Stimulated activated CD8-positive, alpha-beta memory T cell treated with anti-CD3 and anti-CD28 coated beads, Interleukin-7, amount 100 ng/mL, for 24 hours (primary cell): ENCODE measurements at places on chromosomes 2 and 18.

DNA sequence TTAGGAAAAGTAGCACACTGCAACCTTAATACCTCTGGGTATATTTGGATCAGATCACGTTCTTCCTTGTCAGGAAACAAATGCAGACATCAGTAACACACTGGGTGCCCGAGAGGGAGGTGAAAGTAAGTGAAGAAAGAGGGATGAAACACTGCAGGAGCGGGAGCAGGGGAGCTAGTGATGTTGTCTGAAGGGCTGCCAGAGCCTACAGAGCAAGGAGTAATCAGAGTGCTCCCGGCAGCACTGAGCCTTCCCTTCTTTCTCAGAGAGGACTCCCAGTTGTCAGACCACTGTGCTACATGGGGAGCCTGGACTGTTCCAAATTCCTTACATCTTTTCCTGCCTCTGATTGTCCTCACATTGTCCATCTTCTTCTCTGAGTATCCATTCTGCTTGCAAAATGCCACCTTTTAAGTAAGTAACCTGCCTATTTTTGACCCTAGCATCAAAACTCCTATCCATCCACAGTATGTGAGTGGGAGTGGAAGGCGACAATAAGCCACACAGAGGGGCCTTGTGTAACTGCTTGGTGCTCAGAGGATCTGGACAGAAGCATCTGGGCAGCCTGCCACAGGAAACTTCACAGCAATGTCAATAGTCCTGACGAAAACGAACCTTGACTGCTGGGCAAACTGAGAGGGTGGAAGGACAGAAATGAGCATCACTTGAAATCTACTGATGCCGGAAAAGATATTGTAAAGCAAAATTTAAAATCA lies 10.8 kb upstream of the NAB1 start:
- DNase-seq = no peak

DNA sequence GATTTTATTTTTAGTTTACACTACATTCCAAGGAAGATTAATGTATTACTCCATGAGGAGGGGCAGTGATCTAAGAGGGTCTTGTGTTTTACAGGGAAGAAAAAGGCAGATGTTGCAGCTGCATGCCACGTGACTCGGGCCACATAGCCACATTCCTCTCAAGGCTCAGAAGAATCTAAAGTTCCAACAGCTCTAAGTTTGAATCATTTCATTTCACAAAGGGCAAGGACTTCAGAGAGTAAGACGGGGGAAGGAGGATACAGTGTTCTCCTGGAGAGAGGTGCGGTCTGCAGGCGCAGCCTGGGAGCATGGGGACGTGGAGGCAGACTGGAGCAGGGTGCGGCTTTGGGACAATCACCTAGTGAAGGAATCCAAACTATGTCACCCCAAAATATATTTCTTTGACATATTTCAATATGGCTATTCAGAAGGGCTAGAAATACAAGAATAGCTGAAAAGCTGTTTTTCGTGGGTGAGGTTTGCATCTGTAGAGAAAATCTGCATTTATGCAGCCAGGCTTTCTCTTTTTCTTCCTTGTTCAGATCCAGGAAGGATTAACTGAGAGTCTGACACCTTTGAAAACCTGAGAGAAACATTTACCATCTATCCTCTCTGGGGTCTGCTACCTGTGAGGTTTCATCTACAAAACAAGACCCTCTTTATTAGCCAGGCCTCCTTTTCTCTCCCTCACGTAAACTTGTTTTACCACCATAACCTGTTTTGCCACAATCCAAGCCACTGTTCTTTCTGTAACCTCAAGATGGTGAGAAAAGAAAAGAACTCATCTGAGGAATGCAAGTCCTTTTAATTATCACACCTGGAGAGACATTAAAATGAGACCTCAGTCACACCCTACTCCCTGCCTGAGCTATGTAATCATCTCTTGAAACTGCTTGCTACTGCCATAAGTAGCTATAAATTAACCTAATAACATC lies 165.1 kb upstream of the NDUFV2 start:
- DNase-seq = no peak

DNA sequence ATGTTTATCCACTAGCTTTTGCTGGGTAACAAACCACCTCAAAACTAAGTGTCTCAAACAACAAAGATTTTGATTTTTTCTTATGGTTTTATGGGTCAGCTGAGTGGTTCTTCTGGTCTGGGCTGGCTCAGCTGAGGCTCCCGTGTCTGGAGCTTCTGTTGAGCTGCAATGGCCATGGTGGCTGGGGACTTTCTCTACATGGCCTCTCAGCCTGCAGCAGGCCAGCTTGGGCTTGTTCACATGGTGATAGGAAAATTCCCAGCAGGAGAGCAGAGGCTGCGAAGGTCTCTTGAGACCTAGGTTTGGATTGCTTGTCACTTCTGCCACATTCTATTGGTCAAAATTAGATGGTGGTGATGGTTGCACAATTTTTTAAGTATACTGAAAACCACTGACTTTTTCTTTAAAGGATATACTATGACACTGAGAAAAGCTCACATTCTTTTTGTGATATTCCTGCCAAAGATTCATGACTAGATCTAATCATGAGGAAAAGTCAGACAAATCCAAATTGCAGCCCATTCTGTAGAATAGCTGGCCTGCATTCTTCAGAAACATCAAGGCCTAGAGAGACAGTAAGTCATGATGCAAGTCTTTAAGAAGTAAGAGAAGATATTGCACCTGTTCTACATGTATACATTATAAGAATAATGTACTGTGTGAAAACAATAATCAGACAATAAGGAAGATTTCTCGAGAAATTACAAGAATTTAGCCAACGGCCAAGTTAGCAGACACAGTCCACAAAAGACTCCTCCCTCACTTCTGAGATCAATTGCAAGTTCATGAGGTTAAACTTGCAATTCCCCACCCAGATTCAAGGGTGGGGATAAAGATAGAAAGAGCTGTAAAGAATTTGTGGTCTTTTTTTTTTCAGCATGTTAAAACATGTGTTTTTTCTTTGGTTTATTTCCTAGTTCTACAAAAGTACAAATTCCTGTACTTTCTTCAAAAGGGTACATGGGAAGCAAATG lies 35.0 kb upstream of the IL1R2 start:
- no peak for DNase-seq

- no peak for DNase-seq
Observed at GRCh38 chr18:61368001-61368400, 34.8 kb downstream of the CDH20 start.
